ENCODE measurements at places on chromosomes 13 and 19.

GRCh38 chr13:106753251-106753650 lies 185.3 kb upstream of the ARGLU1 start:
- DNase-seq = no peak

GRCh38 chr19:56972291-56972841 lies 131.8 kb upstream of the PEG3 start:
- DNase-seq = no peak

GRCh38 chr19:10105509-10106099 lies 558 bp upstream of the PPAN start:
- peak; percentile 73 for DNase-seq

DNA sequence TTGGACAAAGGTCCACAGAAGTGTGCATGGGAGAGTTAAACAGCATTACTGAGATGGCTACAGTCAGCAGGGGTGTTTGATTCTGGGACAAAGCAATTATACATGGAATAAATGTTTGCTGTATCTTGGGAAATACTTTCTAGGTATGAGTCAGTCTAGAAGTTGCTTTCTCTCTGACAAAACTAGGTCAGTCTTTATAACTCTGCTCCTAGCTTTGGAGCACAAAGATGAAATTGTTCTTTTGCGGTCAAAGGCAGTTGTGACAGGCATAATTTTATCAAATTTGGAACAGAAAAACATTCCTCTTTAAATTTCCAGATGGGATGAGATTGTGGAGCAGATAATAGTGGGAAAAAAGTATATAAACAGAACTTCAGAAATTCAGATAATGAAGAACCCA lies 1045.4 kb upstream of the MIR17HG start:
- no peak for DNase-seq

DNA sequence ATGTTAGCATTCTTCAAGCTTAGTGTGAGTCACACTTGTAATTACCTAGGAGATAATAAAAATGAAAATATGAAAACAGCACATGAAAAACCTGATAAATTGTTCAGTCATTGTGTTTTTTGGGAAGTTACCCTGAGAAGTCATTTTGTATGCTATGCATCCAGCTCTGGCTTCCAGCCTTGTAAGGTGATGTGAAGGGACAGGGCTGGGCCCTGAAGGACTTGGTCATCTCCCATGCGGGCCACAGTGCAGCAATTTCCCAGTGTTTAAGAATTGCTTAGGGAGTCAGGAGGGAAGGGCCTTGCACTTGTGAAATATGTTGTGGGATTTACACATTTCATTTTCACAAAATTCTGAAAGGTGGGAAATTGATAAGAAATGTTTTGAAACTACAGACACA lies 41.3 kb downstream of the ARHGEF7 start:
- no peak for DNase-seq

- DNase-seq = no peak
These were observed 32.3 kb downstream of the TMPRSS9 start for GRCh38 chr19:2392366-2392765.

DNA sequence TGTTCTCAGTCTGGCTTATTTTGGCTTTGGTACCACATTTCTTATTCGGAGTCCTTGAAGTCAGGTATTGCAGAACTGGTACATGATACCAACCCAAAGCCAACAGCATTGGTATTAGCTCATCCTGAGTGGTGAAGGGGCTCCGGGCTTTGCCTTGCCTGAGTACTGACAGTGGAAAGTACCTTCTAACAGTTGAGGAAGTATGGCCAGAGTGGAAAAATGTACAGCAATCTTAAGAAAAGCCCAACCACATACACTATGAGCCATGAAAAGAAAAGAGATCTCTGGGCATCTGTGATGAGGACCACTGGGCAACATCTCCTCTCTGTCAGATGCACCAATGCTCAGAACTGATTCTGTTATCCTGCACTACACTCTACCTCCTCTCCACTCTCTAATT lies 8.3 kb downstream of the LCP1 start:
- no peak for DNase-seq

DNA sequence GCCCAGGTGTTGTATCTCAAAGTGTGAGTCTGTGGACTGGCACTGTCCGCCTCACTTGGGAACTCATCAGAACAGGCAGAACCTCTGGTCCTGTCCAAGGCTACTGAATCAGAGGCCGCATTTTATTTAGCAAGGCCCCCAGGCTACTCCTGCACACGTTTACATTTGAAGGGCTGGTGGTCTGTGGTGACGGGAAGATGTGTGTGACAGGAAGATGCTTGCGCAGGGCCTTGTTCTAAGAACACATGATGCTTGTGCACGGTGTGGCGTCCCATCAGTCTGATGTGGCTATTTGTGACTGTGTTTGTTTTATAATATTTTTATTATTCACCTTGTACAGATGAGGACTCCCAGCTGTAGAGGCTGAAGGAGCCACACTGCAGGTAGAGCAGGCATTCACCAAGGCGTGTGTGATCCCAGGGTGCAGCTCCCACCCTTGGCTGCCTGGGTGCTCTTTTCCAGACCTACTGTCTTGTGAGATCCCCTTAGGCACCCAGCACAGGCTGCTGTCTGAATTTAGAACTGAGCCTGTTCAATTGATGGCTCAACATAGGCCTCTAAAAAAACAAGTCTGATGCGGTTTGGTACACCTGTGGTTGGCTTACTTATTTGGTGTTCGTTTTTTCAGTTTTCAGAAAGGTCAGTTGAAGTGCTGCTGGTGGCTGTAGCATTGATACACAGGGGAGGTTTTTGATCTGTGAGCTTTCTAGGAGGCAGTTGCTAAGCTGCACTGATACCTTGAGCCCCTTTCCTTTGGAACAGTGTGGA lies 3.1 kb downstream of the SLC25A15 start:
- DNase-seq = no peak

DNA sequence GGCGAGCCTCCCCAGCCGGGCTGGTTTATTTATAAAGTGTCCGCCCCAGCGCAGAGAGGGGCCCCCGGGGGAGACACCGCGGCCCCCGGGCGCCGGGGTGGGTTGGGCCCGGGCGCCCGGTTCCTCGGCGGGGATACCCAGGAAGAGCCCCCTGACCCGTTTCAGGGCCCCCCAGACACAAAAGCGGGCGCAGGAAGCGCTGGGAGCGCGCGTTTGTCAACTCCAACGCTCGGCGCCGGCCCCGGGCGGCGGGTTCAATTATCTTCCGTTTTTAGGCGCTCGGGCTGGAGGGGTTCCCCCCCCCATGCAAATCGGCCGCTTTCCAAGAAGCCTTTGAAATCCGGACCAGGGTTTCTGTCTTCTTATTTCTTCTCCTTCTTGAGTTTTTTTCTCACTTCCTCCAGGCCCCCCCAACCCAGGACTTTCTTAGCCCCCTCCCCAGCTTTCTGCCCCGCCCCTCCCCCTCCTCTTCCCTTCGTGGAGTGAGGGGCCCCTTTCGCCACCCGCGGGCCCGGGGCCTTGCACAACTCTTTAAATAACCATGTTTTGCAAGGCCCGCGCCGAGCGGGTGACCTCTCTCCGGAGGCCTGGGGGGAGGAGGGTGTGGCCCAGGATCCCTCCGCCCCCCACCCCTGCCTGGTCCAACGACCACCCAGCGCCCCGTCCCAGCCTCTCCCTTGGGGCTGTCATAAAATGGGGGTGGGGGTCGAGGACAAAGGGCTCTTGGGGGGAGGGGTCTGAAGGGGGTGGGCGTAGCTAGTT lies 935 bp downstream of the ARID3A start:
- no peak for DNase-seq

- DNase-seq = no peak
These were observed 240.0 kb downstream of the ENOX1 start for GRCh38 chr13:43546816-43547215.

DNA sequence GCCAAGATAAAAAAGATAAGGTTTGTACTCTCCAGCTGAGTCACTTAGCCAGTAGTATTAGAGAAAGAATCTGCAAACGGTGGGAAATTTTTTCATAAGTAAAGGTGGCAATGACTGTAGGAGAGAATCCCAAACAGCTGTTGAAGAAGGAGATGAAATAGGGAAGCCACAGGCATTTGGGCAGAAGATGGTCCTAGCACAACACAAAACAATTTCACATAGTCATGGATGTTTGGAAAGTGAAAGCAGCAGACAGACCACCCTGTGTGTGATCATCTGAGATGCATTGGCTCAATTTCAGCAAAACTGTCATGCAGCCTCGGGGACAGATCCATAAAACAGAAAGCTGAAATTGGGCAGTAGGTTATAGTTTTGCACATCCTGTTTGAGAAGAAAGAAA lies 2832.4 kb downstream of the PCDH9 start:
- DNase-seq = no peak

DNA sequence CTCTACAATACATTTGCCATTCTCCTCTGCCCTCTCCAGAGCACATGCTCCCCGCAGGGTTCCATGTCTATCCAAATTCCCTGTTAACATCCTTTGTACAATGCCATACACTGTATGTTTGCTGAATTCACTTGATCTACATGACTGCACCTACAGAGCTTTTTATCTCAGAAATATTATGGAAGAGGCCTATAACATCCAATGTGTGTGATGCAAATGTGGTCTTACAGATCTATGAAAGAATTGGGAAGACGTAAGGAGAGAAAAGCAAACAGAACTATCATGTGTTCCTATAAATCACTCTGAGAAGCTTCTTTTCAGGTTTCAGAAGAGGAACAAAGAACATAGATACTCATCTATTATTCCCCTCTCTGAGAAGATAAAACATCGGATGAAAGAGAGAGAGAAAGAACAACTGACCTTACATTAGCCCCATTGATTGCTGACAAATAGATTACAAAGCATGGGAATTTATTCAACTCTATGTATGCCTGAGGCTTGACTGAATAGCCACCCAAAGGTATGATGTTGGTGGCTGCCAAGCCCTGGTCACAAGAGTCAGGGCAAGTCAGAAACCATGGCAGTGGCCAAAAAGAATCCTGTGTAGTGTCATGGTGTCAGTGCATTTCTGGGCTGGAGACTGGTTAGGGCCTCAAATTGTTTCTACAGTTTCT lies 425.2 kb downstream of the FOXO1 start:
- no peak for DNase-seq

DNA sequence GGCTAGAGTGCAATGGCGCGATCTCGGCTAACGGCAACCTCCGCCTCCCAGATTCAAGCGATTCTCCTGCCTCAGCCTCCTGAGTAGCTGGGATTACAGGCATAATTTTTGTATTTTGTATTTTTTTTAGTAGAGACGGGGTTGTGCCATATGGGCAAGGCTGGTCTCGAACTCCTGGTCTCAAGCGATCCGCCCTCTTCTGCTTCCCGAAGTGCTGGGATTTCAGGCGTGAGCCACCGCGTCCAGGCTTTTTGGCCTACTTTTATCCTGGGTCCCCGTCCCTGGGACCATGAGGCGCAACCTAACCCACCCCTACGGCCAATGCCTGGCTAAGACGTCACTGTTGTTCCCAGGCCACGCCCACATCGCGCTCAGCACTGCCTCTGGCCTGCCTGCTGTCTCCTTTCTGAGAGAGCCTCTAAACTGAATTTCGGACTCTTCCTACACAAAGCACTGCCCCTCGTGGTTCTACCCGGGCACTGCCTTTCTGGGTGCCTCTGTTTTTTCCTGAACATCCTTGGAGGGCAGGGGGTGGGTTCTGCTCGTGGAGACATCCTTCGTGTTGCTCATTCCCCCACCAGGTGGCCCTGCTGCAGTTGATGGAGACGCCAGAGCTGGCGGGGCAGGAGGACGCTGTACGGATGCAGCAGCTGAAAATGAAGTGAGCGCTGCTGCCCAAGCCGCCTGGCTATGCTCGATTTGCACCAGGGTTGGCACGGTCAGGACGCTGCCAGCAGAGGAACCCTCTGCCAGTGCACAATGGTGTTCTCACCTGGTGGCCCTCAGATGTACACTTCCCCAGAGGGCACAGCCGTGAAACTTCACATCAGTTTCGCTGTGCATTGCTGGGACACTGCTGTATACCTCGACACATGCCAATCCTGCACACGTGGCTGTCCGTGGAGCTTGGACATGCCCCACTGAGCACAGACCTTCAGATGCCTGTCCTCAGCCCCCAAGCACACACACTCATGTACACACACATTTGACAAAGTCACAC lies 2.0 kb downstream of the REX1BD start:
- DNase-seq = no peak

GRCh38 chr13:113460064-113460555 lies 6.8 kb upstream of the ADPRHL1 start:
- no peak for DNase-seq

GRCh38 chr19:1309977-1310852 lies 24.5 kb downstream of the EFNA2 start:
- no peak for DNase-seq

GRCh38 chr19:3607303-3608078 lies 816 bp upstream of the TBXA2R start:
- DNase-seq = no peak

GRCh38 chr13:105232439-105232838 lies 1303.0 kb downstream of the EFNB2 start:
- DNase-seq = no peak

- DNase-seq = no peak
These were observed 90.5 kb upstream of the AKAP11 start for GRCh38 chr13:42181381-42181953.

DNA sequence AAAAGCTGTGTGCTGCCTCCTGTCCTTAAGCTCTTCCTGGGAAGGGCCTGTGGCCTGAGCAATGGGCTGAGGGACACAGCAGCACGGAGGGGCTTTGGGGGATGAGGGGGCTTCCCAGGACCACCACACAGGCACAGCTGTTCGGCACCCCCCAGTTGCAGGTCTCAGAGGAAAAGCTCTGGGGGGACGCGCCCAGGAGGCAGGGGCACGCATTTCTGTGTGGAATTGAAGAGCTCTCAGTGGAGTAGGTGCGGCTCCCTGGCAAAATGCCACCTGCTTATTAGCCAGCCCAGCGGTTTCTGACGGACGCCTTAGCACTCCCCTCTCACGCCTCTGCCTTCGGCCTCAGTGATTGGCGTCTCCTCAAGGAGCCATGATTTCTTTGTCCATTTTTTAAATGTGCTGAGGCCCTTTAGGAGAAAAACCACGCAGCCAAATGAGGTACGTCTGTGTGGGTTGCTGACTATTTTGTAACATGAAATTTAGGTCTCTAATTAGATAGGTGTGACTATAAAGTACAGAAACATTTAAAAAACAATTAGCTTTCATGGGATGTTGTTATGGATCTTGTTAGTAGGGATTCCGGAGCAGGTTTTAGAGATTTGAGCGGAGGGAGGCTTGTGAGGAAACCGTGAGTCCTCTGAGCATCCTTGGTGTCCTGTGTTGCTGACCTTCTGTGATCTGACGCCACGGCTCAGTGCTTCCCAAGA lies 4.0 kb downstream of the MCF2L start:
- no peak for DNase-seq

- DNase-seq = no peak
These were observed 1.3 kb downstream of the FPR3 start for GRCh38 chr19:51796195-51796679.

DNA sequence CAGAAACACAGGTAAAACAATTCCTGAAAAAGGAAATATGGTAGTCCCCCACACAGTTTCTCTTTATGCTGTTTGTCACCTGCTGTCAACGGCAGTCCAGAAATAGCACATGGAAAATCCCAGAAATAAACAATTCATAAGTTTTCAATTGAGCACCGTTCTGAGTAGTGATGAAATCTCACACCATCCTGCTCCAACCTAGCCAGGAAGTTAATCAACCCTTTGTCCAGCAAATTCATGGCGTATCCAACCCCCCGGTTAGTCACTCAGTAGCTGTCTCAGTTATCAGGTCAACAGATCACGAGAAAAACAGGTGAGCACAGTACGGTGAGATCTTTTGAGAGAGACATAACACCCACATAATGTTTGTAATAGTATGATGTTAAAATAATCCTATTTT lies 74.2 kb downstream of the TUBGCP3 start:
- no peak for DNase-seq

GRCh38 chr13:51523082-51523518 lies 61.2 kb upstream of the WDFY2 start:
- DNase-seq = no peak

- DNase-seq = no peak
These were observed 81.1 kb downstream of the TNFSF13B start for GRCh38 chr13:108350579-108350978.

- DNase-seq = no peak
These were observed 9.5 kb upstream of the MBNL2 start for GRCh38 chr13:97212601-97213040.

All from stimulated activated CD8-positive, alpha-beta memory T cell treated with anti-CD3 and anti-CD28 coated beads, Interleukin-12 subunit alpha, Interleukin-12 subunit beta, amount 100 ng/mL, for 4 hours (primary cell).